ENCODE measurements at places on chromosomes 3 and 15.

- no peak for DNase-seq
Observed at GRCh38 chr3:152402695-152403451, 134.1 kb downstream of the MBNL1 start.

- no peak for DNase-seq
Observed at GRCh38 chr15:60971732-60972131, 257.4 kb downstream of the RORA start.

DNA sequence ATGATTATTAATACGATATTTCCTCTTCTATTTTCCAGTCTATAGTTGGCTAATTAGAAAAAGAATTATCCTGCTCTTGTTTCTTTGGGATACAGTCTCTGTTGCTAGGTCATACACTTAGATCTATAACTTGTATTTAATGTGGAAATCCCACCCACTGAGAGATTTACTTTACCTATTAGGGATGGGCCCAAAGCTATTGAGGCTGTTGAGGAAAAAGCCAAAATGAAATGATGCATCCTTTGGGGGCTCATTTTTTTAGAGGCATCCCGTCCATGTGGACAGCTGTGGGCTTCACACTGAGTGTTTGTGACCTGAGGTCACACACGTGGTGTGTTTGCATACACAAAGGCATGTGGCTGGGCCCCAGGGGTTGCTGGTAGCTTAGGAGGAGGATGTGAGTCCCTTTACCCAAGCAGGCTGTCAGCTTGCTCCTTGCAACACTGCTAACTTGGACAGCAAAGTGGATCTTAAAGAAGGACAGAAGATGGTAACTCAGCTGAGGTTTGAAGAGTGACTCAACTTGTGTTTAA, 477.4 kb downstream of the AGBL1 start:
- no peak for DNase-seq

- no peak for DNase-seq
Observed at GRCh38 chr15:74891469-74891868, 1.6 kb downstream of the MPI start.

DNA sequence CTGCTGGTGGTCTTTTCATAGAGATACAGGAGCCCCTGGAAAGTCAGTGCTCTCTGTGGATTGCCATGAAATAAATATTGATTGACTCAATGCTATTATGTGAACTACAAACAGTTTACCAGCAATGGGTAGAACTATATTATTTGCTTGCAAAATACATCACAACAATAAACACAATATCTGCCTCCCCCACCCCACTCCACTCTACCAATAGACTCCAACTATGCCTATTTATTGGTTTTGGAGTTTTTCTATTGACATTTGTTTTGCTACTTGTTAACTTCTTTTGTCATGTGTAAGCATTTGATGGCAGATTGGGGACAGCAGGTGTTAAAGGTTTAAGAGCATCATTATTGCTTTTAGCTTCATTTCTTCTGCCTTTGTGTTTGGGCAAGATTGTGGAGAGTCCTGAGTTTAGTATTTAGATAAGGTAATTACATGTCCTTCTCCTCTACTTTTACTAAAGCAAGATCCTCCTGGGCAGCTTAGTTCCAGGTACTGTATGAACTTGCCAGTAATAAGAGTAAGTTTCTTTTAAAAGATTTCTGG, 8.3 kb downstream of the FNDC3B start:
- no peak for DNase-seq

Measured in stimulated activated CD8-positive, alpha-beta memory T cell treated with anti-CD3 and anti-CD28 coated beads, Interleukin-15, amount 100 ng/mL, for 1 hour (primary cell).